Kidney (tissue), 22 donors: ENCODE measurements at places on chromosomes 16 and 17.

- no peak for DNase-seq
Measured at GRCh38 chr16:3089717-3090592, 9.1 kb downstream of the ZSCAN10 start.

GRCh38 chr16:69111876-69112230, 6.4 kb downstream of the HAS3 start:
- no peak for DNase-seq

GRCh38 chr17:4537451-4538235, 17.5 kb downstream of the MYBBP1A start:
- no peak for DNase-seq

- no peak for DNase-seq
Measured at GRCh38 chr16:58317608-58318152, 22.9 kb upstream of the PRSS54 start.

- DNase-seq, result no peak
Measured at GRCh38 chr16:29988346-29989075, 6.9 kb downstream of the HIRIP3 start.

GRCh38 chr16:12390644-12391043, 413.0 kb downstream of the CPPED1 start:
- no peak for DNase-seq

GRCh38 chr17:36616061-36617029, 15.0 kb downstream of the MRM1 start:
- no peak for DNase-seq

- DNase-seq, result peak; percentile 73
Measured at GRCh38 chr17:7019367-7019766, 3.5 kb upstream of the BCL6B start.

DNA sequence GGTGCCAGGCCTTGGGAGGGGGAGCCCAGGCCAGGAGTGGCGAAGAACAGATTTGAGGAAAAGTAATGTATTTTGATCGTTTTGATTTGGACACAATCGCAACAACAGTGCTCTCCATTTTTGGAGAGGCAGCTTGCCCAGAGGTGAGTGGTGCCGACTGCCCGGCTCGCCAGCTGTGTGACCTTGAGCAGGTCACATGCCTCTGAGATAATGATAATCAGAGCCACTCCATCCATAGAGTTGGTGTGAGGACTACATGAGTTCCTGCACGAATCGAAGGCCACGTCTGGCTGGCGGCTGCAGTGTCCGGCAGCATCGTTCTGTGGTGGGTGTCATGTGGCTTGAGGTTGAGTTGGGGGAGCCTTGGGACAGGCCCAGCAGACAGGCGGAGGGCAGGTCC, 20.7 kb downstream of the LLGL2 start:
- no peak for DNase-seq

DNA sequence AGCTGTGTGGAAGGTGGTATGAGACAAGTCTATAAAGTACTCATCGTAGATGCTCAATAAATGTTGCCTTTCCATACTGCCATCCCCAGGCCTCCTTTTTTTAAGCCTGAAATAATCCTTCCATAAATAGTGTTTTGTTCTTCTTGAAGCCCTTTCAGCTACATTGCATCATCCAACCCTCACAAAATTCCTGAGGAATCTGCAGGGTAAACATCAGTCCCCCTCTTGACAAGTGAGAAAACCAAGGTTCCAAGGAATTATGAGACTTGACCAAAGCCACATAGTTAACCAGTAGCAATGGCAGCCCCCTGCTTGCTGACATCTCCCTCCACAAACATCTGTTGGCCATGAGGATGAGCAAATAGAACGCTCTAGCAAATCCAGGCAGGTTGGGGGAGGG, 89.7 kb upstream of the CCL1 start:
- no peak for DNase-seq

GRCh38 chr17:38543403-38544174, 62.2 kb downstream of the SRCIN1 start:
- no peak for DNase-seq

DNA sequence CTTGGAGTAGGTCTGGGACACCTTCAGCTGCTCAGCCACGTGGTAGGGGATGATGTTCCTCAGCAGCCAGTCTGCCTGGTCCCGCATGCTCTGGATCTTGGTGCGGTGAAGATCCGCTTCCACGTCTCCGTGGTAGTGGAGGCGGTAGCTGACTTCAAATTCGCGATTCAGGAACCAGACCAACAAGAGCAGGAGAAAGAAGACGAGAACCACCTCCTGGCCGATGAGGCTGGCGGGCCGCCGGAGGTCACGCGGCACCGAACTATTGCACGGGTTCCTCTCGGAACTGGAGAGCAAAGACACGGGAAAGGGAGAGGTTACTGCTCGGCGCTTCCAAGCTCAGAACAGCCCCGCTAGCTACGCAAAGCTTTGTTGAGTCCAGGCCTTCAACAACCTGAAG, 86.2 kb upstream of the CREBBP start:
- no peak for DNase-seq

GRCh38 chr16:53768593-53768992, 64.6 kb downstream of the FTO start:
- no peak for DNase-seq

DNA sequence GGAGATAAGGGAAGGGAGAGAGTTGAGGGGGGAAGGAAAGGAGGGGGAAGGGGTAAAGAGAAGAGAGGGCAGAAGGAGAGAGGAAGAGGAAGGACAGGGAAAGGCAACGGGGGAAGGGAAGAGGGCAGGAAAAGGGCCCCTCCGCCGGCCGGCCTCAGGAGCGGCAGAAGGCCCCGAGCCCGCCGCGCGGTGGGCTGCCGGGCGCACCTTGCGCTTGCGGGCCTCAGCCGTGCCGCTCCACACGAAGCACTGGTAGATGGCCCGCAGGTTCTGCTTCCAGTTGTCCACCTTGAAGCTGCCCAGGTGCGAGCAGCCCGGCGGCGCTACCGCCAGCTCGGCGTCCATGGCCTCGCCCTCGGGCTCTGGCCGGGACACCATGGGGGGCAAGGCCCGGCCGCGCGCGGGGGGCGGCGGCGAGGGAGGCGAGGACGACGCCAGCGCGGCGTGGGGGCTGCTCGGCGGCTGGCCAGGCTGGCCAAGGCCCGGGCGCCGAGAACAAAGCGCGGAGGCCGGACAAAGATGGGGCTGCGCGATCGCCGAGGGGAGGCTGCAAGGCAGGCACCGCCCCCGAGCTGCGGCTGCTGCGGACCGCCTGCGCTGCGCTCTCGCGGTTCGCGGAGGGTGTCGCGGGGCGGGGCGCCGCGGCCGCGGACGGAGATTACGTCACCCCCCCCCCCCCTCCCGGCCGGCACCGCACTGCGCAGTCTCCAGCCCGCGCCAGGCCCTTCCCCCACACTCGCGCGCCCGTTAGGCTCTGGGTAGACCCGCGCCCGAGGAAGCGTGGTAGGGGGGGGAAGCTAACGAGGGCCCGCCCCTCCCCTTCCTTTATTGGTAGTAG, at the start of gene USP22:
Gene USP22 (minus strand): TSS at position 554 of the 838 bp plus-strand sequence. CDS start 176 bp downstream, at position 378.
- DNase-seq, result peak; percentile 99

GRCh38 chr16:84177741-84178073, 9.2 kb downstream of the TAF1C start:
- DNase-seq, result no peak

- no peak for DNase-seq
Measured at GRCh38 chr16:65743558-65743957, 621.7 kb upstream of the CDH11 start.

GRCh38 chr17:30323895-30324319, 9.9 kb downstream of the TMIGD1 start:
- no peak for DNase-seq

DNA sequence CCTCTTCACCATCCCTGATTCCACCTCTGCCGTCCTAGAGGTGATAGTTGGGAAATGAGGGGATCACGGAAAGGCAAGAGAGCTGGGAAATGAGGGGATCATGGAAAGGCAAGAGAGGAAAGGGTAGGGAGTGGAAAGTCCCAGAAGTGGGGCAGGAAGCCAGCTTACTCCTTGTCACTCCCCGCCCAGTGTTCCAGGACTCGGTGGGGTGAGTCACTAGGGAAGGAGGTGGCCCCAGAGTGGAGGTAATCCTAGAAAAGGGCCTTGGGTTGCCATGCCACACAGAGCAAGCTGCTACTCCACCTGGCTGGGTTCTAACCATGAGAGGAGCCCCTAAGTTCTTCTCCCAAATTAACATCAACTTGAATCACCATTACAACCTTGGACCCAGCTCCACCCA, 14.8 kb downstream of the ALOXE3 start:
- DNase-seq, result no peak

- DNase-seq, result no peak
Measured at GRCh38 chr17:55588446-55589242, 77.4 kb upstream of the SMIM36 start.

DNA sequence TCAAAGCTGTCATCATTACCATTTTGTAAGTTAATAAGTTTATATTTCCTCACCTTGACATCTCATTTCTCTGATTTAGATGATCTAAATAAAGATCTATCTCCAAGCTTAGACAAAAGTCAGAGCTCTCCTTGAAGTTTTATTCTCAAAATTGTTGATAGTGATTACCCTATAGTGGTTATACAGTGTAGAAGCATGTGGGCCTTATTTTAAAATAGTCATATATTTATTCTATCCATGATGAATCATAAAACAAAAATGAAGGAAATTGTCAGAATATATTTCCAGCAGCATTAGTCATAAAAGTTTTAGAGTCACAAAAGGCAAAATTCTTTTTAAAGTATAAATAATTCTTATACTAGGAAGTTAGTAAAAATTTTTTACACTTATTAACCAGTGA, 49.0 kb downstream of the RHOT1 start:
- DNase-seq, result no peak

- DNase-seq, result no peak
Measured at GRCh38 chr17:40961591-40961990, 5.2 kb downstream of the KRT39 start.

- DNase-seq, result no peak
Measured at GRCh38 chr17:80612997-80613731, 68.5 kb downstream of the RPTOR start.

DNA sequence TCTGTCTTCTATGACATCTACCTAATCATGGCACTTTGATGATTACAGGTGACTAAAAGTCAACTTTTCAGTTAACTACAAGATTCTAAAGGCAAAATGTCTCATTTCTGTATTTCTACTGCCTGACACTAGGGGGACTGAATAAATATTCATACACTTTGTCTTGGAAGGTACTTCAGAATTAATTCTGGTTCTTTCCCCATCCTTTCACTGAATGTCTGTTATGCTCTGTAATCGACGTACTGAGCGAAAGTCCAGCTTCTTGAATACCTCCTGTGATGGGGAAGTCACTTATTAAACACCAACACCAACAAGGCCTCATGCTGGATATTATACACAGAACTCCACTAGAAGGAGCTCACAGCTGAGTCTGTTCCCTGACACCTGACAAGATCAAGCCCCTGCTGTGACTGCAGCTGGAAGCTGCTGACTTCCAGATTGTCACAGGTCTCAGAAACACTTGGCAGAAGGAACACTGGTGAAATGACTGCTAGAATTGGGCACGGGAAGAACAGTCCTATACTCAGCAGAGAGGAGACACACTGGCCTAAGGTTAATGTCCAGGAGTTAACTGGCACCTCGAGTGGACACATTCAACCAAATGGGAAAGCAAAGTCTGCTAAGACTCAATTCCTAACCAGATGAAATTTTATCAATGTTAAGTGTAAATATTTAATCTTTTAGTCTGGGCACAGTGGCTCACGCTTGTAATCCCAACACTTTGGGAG, 31.9 kb downstream of the CMC2 start:
- no peak for DNase-seq

DNA sequence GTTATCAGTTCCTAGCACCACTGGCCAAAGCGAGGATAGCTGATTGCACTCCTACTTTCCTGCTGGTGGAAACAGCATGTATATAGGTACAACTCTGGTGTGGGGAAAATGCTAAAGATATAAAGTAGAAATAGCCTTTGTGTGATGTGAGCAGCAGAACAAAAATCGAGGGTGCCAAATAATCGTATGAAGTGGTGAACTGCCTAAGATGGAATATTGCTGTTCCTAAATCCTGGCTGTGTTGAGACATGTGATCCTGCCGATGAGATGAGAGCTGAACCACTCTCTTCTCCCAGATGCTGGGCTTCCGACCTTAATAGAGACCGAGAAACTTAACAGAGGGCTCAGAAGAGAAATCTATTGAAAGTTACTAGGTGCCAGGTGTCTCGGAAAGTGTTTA, 117.8 kb downstream of the WWOX start:
- DNase-seq, result no peak

GRCh38 chr16:19882186-19882585, 2.5 kb downstream of the GPRC5B start:
- peak; percentile 36 for DNase-seq

DNA sequence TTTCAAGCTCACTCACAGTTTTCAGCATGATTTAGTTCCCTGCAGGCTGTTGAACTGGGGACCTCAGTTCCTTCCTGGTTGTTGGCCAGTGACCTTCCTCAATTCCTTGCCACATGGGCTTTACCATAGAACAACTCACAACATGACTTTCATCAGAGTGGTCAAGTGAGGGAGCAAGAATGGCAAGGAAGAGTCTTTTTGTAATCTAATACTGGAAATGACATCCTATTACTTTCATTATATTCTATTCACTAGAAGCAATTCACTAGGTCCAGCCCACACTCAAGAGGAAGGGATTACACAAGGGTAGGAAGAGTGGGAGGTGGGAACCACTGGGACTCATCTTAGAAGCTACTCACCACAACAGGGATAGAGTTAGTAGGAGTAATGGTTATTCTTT, 57.6 kb downstream of the SYT17 start:
- DNase-seq, result no peak

- no peak for DNase-seq
Measured at GRCh38 chr16:27646806-27647205, 96.9 kb downstream of the KATNIP start.

DNA sequence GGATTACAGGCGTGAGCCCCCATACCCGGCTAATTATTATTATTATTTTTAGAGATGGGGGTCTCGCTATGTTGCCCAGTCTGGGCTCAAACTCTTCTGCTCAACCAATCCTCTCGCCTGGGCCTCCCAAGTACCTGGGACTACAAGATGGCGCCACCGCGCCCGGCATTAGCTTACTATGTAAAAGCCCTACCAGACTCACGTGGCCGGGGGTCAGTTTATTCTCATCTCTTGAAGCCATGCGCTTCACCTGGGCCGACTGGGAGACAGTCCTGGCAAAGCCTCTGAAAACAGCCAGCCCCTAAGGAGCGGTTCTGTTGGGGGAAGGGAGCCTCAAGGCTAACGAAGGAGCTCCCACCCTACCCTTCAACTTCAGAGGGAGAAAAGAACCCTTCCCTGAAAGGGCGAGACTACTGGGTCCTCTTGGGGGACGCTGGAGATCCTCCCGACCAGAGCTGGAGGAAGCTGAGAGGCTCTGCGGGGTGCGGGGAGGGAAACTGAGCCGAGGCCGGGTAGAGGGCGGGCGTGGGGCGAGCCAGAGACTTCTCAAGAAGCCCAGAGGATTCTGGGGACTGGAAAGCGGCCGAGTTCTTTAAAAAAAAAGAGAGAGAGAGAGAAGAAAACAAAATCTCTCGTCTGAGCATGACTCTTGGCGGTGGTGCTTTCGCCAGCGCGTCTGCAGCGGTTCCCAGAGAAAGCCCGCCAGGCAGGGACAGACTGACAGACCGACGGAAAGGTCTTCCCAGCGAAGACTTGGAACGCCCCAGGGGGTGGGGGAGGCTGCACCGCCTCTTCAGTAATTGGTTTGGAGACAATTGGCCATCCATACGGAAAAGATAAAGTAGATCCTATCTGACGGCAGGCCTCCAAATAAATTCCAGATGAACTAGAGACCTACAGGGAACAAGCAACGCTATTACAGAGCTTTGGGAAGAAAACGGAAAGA, 5.6 kb upstream of the TUBG2 start:
- peak; percentile 89 for DNase-seq
